ENCODE measurements at places on chromosomes 5 and 9.

GRCh38 chr9:137575716-137576411 lies 2.9 kb downstream of the DPH7 start:
- peaks cover 11% of the 10 kb centered on the region for H3K4me1 ChIP-seq
- no peak for DNase-seq
- no peaks in the 10 kb centered on the region for H3K27me3 ChIP-seq
- peaks cover 28% of the 10 kb centered on the region for H3K36me3 ChIP-seq

- no peaks in the 10 kb centered on the region for H3K4me1 ChIP-seq
- H3K27ac ChIP-seq = no peak overlapping the region
- no peaks in the 10 kb centered on the region for H3K27me3 ChIP-seq
- peaks cover 59% of the 10 kb centered on the region for H3K36me3 ChIP-seq
- no peak for DNase-seq
These were observed 27.2 kb downstream of the NOTCH1 start for GRCh38 chr9:136518623-136519022.

DNA sequence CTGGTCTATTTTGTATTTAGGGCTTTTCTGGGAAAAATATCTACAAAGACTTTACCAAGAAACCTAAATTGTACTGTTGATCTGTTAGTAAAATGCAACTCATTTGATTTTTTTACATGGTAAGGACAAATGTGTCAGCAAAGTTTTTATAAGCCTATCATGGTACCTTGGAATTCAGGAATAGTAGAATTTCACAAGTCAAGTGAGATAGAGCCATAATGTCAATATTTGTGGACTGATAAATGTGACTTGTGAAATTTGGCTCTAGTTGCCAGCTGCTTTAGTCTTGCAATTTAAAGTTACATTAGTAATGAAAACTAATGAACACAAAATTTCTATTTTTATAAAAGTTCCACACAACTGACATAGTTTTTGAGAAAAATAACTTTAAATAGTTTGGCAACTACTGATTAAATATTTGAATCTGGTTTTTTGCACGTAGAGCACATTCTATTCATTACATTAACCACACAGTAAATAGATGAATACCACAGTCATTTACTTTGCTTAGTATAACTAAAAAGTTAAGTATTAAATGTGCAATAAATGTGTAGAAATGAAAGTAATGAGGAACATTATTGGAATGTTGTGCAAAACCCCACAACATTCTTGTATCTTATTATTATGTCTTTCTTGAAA lies 41.2 kb upstream of the RIOK2 start:
- no peaks in the 10 kb centered on the region for H3K36me3 ChIP-seq
- no peak overlapping the region for H3K27ac ChIP-seq
- no peak overlapping the region for H3K4me3 ChIP-seq
- no peak for DNase-seq
- H3K4me1 ChIP-seq = no peaks in the 10 kb centered on the region

- no peaks in the 10 kb centered on the region for H3K27me3 ChIP-seq
- H3K36me3 ChIP-seq = no peaks in the 10 kb centered on the region
- H3K4me1 ChIP-seq = peaks cover 50% of the 10 kb centered on the region
- H3K4me3 ChIP-seq = peak within 1 kb of the TSS; percentile 93
- peak within 1 kb of the TSS; percentile 93 for H3K27ac ChIP-seq
- DNase-seq = no peak
These were observed at the start of gene SH3PXD2B for GRCh38 chr5:172454358-172455086. TSS of gene SH3PXD2B (minus strand) at chr5:172454525. CDS start at chr5:172454352, 173 bp downstream.

DNA sequence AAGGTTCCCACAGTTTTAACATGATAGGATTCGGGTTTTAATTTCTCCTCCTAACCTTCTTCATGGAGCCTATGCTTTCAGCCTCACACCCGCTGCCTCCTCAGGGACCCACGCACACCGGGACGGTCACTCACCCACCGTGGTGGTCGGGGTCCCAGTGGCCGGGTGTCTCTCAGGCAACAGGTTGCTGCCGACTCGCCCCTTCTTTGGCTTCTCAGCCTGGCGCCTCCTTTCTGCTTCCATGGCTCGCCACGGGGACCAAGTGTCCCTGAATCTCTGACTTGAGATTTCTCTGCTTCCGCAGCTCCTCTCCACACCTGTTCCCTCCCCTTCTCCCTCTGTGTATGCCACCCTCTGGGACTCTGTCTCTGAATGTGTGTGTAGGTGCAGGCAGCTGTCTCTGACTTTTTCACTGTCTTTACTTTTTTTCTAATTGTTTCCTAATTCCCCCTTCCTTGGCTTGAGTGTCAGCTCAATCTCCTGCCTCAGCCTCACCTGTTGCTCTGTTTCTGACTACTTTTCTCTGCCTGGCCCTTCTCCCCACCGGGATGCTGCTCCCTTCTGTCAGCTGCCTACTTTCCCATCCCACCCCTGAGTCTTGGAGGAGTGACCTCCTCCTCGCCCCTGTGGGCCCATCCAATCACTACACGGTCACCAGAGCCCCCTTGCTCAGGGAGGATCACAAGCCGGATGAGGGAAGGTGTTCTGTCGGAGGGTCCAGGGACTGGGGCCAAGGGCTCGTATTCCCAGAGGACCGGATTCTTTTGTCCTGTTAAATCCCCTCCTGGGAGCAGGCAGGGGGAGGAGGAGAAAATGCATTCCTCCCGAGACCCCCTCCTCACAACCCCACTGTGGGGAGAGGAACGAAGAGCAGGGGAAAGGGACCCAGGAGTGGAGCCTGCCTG lies at the start of gene PROP1:
PROP1 (minus strand) TSS at position 552 of the 905 bp plus-strand sequence; CDS start at position 243, 309 bp downstream.
- no peaks in the 10 kb centered on the region for H3K27me3 ChIP-seq
- no peaks in the 10 kb centered on the region for H3K4me1 ChIP-seq
- no peak within 1 kb of the TSS for H3K4me3 ChIP-seq
- no peak within 1 kb of the TSS for H3K27ac ChIP-seq

DNA sequence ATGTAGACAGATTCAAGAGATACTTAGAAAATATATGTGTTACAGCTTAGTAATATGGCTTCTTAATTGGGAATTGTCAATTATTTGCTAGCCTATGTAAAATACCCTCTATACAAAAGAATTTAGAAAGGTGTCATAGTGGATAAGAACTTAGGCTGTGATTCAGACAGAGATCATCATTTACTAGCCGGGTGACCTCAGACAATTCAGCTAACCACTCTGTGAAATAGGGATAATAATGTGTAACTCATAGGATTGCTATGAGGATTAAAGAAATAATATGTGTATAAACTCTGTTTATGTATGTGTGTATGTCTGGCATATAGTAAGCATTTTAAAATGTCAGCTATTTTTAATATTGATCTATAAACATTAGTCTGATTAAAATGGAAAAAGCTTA lies 5.9 kb upstream of the LARS1 start:
- H3K36me3 ChIP-seq = no peaks in the 10 kb centered on the region
- H3K27ac ChIP-seq = no peak overlapping the region
- no peak for DNase-seq
- H3K4me1 ChIP-seq = no peaks in the 10 kb centered on the region

DNA sequence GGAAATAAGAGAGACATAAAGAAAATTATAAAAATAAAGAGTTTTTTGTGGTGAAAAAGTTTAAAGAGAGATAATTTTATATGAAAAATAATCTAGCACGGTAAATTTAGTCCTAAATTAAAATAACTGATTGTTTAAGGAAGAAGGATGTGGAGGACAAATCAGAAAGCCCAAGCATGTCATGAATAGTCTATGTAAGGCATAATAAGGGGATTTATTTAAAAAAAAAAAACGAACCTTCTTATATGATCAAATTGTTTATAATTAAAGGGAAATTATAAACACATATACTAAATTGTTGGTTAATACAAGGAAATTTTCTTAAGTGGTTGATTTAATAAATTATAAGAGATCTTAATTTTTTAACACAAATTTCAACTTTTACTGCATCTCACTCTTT lies 551.8 kb upstream of the TYRP1 start:
- H3K27ac ChIP-seq = no peak overlapping the region
- H3K4me1 ChIP-seq = no peaks in the 10 kb centered on the region
- no peak for DNase-seq

GRCh38 chr5:172078726-172079345 lies 72.4 kb upstream of the FBXW11 start:
- H3K27me3 ChIP-seq = no peaks in the 10 kb centered on the region
- no peak overlapping the region for H3K27ac ChIP-seq
- peaks cover 7% of the 10 kb centered on the region for H3K36me3 ChIP-seq
- H3K4me3 ChIP-seq = no peak overlapping the region
- DNase-seq = no peak
- H3K4me1 ChIP-seq = no peaks in the 10 kb centered on the region

- no peaks in the 10 kb centered on the region for H3K4me1 ChIP-seq
- H3K36me3 ChIP-seq = no peaks in the 10 kb centered on the region
- no peaks in the 10 kb centered on the region for H3K27me3 ChIP-seq
- no peak overlapping the region for H3K4me3 ChIP-seq
These were observed 167.6 kb downstream of the YIPF5 start for GRCh38 chr5:144002876-144003275.

DNA sequence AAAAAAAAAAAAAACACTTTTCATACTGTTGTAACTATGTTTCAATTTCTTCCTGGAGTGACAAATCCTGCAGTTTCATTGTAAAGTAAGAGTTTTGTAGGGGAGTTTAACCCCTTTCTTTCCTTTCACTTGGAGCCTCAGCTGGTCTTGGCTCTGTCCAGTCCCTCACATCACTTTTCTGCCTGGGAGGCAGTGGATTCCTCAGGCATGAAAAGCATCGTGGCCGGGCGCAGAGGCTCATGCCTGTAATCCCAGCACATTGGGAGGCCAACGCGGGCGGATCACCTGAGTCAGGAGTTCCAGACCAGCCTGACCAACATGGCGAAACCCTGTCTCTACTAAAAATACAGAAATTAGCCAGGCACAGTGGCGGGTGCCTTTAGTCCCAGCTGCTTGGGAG lies 45.6 kb upstream of the MYO10 start:
- H3K27me3 ChIP-seq = no peaks in the 10 kb centered on the region
- no peaks in the 10 kb centered on the region for H3K4me1 ChIP-seq
- no peak overlapping the region for H3K27ac ChIP-seq
- DNase-seq = no peak

- H3K4me3 ChIP-seq = no peak overlapping the region
- H3K27ac ChIP-seq = no peak overlapping the region
- DNase-seq = no peak
- no peaks in the 10 kb centered on the region for H3K36me3 ChIP-seq
These were observed 19.9 kb downstream of the SEMA6A start for GRCh38 chr5:116554764-116555163.

Measured in thoracic aorta (tissue), 2 donors.